Testis (tissue), 5 donors: ENCODE measurements at places on chromosomes 11 and 22. TPM values are rescaled to one million over a fixed set of nuclear protein-coding genes. Genes with fewer than 3 reads are reported as not detected.

GRCh38 chr11:125724125-125724524, 22.0 kb upstream of the PATE1 start:
- no peak for DNase-seq
- no peak overlapping the region for H3K27ac ChIP-seq
- H3K4me1 ChIP-seq = no peaks in the 10 kb centered on the region
- H3K27me3 ChIP-seq = no peaks in the 10 kb centered on the region
- no peak overlapping the region for H3K4me3 ChIP-seq

DNA sequence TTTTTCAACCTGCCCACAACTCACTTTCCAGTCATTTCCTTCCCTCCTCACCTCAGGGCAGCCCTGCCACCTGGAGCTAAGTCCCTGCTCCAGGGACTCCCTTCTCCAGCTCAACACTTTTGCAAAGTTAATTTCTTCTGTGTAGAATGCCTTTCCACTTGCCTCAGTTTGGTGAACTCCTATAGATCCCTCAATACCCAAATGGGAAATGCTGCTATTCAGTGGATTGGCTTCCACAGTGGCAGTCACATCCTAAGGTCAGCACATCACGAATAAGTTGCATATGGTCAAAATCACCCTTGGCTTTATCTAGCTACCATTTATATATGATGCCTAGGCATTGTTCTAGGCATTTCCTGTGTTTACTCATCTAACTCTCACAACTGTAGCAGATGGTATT, 23.6 kb downstream of the GDPD5 start:
- H3K4me3 ChIP-seq = no peak overlapping the region
- H3K36me3 ChIP-seq = no peaks in the 10 kb centered on the region
- no peak for DNase-seq
- peaks cover 5% of the 10 kb centered on the region for H3K4me1 ChIP-seq
- H3K27ac ChIP-seq = no peak overlapping the region
- H3K27me3 ChIP-seq = no peaks in the 10 kb centered on the region

DNA sequence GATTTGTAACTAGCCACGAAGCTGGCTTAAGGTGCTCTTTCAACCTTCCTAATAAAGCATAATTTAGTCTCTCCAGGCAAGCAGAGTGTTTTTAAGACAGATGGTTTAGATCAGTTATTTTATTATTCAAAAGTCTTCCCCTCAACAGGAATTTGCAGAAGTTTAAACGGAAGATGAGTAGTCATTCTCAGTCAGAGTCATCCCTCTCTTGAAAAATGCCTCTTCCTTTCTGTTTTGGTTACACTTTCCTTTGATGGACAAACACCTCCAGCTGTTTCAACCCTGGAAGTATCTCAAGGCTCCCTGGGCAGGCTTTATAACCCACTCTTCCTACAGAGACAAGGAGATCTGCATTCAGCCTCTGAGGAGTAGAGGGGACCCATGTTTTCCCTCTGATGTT, 60.3 kb upstream of the POU2AF2 start:
- H3K36me3 ChIP-seq = no peaks in the 10 kb centered on the region
- H3K4me1 ChIP-seq = no peaks in the 10 kb centered on the region
- DNase-seq = no peak
- no peak overlapping the region for H3K4me3 ChIP-seq
- H3K27me3 ChIP-seq = no peaks in the 10 kb centered on the region
- H3K27ac ChIP-seq = no peak overlapping the region

DNA sequence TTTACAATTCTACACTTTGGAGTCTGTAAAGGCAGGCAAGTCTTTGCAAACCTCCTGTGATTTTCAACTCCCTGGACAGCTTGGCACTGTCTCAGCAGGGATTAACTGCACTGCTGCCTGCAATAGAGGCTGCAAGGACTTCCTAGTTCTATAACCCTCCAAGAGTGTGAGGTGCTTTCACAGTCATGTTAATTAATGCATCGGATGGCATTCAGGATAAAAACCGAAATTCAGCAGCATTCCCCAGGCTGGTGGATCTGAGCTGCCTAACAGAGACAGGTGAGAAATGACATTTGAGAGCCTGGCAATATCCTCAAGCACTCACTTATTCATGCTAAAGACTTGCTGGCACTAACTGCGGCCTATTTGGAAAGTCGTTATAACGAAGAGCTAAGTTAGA, 85.0 kb downstream of the LARGE1 start:
- no peaks in the 10 kb centered on the region for H3K4me1 ChIP-seq
- no peak overlapping the region for H3K27ac ChIP-seq
- no peak for DNase-seq
- no peaks in the 10 kb centered on the region for H3K36me3 ChIP-seq
- H3K4me3 ChIP-seq = no peak overlapping the region

- peaks cover 7% of the 10 kb centered on the region for H3K4me1 ChIP-seq
- H3K27me3 ChIP-seq = no peaks in the 10 kb centered on the region
- H3K36me3 ChIP-seq = no peaks in the 10 kb centered on the region
- H3K4me3 ChIP-seq = no peak overlapping the region
- DNase-seq = no peak
These were observed 36.6 kb upstream of the COMT start for GRCh38 chr22:19904935-19905334.

DNA sequence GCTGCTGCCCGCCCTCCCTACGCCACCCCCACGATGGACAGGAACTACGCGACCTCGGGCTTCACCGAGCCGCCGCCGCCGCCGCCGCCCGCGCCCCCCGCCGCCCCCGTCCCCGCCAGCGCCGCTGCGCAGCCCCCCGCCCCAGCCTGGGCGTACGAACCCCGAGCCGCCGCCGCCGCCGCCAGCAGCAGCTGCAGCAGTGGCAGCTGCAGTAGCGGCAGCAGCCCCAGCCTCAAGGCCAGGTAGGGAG, 407 bp downstream of the QSER1 start:
- H3K4me1 ChIP-seq = no peaks in the 10 kb centered on the region
- H3K36me3 ChIP-seq = no peaks in the 10 kb centered on the region
- no peak for DNase-seq
- H3K4me3 ChIP-seq = peak overlapping the region; percentile 86
- peak overlapping the region; percentile 91 for H3K27ac ChIP-seq

Gene CSRP3
- not detected for total RNA-seq

Gene PVALB
- total RNA-seq = not detected

Gene MS4A4A
- 2.0 TPM for total RNA-seq
